ENCODE measurements at places on chromosomes 6 and 20.
A peak's percentile ranks its signal among the peaks of the same experiment; 100 is the strongest.

GRCh38 chr6:6217855-6218758 is 102.4 kb downstream of the F13A1 start:
- DNase-seq = no peak

- DNase-seq = no peak
Measured at GRCh38 chr20:4605166-4605565, 116.5 kb upstream of the PRND start.

DNA sequence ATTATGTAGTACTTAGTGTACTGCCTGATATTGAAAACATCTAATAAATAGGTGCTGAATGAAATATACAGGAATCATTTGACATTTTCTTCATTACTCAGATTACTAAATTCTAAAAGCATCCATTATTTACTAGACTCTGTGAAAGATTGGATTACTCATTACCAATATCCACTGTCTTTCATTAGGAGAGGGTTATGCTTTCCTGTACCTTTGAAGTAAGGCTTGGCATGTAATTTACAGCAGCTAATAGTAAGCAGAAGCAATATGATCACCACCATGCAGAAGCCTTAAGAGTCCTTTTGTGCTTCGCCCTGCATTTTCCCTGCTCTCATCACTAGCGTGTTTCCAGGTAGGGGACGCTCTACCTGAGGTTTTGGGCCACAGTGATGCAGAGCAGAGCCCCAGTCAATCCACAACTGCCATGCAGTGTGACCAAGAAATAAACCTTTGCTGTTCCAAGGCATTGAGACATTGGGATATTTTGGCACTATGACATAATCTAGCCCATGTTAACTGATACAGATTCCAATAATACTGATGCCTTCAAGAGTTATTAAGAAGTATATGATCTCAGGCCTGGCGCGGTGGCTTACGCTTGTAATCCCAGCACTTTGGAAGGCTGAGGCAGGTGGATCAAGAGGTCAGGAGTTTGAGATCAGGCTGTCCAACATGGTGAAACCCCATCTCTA is 502.8 kb upstream of the MARCKS start:
- no peak for DNase-seq

DNA sequence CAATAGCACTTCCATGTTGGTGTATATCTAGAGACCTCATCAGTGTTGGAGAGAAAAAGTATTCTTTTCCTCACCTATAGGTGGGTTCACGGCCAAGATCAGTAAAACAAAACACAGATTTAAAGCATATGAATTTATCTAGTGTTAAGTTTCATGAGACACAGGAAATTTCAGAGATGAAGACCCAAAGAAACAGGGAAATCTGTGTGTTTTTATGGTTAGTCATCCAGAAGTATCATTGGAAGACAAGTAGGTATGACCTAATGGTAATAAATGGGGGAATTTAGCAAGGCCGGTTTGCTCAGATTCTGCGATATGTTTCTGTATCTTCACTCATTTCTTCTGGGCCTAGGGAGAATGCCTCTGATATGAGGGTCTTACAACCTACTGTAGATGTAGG is 419.6 kb upstream of the MARCKS start:
- no peak for DNase-seq

DNA sequence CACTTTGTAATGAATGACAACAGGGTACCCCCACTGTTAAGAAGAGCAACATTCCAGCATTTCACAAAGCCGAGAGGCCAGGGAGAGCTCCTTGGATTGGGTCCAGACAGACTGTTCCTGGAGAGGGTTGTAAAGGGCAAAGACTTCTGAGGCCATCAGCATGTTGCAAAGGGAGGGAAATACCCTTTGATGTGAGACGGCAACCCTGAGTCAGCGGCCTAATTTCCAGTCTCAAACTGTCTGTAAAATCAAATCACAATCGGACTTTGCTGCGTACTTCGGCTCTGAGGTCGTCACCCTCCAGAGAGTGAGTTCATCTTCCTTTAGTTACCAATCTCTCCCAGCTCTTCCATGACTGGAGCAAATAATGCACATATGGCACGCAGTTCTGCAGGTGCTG is 101.0 kb upstream of the DTNBP1 start:
- no peak for DNase-seq

DNA sequence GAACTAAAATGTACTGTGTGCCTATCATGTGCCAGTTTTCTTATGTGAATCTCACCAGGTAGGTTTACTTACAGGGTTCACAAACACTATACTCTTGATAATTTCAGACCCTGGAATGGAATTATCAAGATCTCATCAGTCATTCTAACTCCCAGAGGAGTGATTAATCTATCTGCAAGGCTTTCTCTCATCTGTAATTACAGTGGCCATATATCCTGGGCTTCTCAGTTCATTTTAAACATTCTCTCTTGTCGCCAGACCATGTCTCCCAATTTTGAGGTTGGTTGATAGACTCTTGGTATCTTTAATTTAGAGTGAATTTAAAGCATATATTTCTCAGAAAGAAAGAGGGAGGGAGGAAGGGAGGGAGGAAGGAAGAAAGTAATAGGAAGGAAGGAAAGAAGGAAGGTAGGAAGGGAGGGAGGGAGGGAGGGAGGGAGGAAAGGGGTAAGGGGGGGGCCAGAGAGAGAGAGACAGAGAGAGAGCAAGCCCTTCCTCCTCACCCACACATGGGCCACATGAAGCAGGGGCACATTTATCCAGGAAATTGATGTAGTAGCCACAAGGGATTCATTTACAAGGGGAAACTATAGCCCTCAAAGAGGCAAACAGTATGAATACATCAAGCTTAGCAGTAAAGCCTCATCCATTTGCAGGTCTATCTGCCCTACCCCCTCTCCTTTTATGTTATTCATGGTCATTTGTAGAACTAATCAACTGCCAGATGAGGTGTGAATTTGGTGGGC is 25.8 kb upstream of the NRSN1 start:
- no peak for DNase-seq

DNA sequence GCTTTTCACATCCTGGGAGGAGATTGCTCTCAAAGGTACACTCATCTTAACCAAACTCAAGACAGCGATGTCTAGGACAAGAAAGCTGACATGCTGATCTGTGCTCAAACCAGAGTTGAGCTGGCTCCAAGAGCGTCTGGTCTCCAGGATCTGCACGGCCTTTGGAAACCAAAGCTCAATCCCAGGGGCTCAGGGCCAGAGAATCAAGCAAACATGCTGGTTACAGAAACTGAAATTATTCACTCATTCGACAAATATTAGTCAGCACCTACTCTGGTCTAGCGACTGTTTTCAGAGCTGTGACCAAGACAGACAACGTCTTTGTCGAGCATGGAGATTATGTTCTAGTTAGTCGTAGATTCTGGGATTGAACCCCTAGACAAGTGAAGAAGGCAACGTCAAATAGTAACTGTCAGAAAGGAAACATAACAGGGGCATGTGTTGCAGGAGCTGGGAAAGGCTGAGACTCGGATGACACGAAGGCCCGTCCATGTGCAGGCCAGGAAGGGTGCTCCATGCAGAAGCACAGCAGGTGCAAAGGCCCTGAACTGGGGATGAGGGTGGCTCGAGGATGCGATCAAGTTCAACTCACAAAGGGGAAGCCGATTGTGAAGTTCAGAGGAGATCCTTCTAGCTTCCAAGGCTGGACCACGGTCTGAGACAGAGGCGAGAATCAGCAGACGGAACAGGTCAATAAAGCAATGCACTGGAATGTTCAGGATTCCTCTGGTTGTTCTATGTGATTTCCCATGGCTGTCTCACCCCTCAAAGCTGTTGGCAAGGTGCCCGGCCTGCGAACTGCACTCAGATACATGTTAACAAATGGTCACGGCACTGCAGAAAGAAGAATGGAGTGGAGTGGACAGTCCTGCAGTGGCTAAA is 12.5 kb upstream of the PCK1 start:
- no peak for DNase-seq

DNA sequence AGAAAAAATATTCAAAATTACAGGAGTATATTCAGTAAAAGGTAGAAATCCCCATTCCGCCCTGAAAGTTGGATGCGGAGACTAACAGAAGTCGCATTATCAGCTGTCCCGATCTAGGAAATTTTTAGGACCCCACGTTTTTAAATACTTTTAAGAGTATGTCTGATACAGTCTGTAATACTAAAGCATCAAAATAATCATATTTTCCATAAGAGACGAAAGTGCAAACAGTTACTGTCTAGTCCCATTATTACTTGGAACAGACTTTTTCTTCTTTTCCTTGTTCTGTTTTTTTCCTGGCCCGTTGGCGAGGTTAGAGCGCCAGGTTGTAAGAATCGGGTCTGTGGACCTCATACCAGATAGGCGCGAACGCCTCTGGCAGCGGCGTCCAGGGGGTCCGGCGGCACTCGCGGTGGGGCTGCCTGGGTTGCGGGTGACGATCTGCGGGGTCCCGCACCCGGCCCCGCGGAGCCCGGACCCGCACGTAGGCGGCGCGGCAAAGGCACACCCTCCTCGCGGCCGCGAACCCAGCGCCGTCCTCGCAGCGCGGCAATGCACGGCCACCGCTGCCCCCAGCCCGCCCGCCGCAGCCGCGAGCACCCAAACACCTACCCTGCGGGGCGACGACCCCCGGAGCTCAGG is 460 bp downstream of the PLAGL1 start:
- DNase-seq = peak; percentile 16

DNA sequence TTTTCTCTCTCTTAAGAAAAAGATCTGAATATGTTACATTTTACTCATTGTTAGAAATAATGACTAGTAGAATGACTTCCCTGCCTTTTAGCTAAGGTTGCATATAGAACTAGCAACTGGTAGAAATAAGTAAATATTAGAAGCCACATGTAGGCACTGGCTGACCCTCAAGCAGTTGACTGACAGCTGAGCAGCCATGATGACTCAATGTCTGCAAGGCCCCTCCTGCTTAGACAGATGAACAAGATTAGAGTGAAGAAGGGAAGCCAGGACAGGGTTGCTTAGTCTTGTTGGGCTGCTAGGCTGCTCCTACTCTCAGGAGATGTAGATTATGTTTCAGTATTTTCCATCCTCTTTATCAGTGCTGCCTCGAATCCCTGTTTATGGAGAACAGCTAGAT is 6.5 kb downstream of the MEP1A start:
- DNase-seq = no peak

GRCh38 chr6:44381739-44382138 is 5.8 kb upstream of the CDC5L start:
- DNase-seq = no peak

- no peak for DNase-seq
Measured at GRCh38 chr6:70673601-70674000, 5.9 kb downstream of the SMAP1 start.

All from activated CD8-positive, alpha-beta memory T cell treated with anti-CD3 and anti-CD28 coated beads, Interleukin-2, amount 50 U/mL, for 4 hours (primary cell).